ENCODE measurements at places on chromosomes 12 and 14. TPM values are rescaled to one million over a fixed set of nuclear protein-coding genes. Genes with fewer than 3 reads are reported as not detected.

The CD69 gene
- 0.75 TPM for total RNA-seq

The TC2N gene
- 6.2 TPM for total RNA-seq

The KRT80 gene
- total RNA-seq = 30.1 TPM

The OVCH1 gene
- total RNA-seq = not detected

The CLEC1B gene
- total RNA-seq = not detected

The LRRIQ1 gene
- 0.40 TPM for total RNA-seq

The TEAD4 gene
- 22.3 TPM for total RNA-seq

The SLC6A15 gene
- not detected for total RNA-seq

The ARF6 gene
- 107 TPM for total RNA-seq

The CLEC4E gene
- total RNA-seq = not detected

The TAS2R8 gene
- total RNA-seq = not detected

The ERP27 gene
- not detected for total RNA-seq

The TDRD9 gene
- total RNA-seq = 0.12 TPM

The CMAS gene
- 25.0 TPM for total RNA-seq

The TMEM30B gene
- total RNA-seq = 85.3 TPM

The CEP170B gene
- 33.2 TPM for total RNA-seq

The BICDL1 gene
- total RNA-seq = 5.8 TPM

The AICDA gene
- total RNA-seq = not detected

The DGLUCY gene
- total RNA-seq = 0.92 TPM

The RNASE7 gene
- total RNA-seq = not detected

The RTL1 gene
- not detected for total RNA-seq

The REP15 gene
- 1.6 TPM for total RNA-seq

The ETNK1 gene
- total RNA-seq = 22.2 TPM

The ZC2HC1C gene
- total RNA-seq = 9.5 TPM

The LUM gene
- total RNA-seq = 0.15 TPM

The IFNG-AS1 gene
- total RNA-seq = not detected

The COX6A1 gene
- 2,042 TPM for total RNA-seq

The MYO1A gene
- total RNA-seq = not detected

The JPH4 gene
- not detected for total RNA-seq

The B4GALNT1 gene
- total RNA-seq = 42.3 TPM

The KITLG gene
- total RNA-seq = 8.4 TPM

The AGAP2 gene
- total RNA-seq = 0.23 TPM

The KLHL33 gene
- total RNA-seq = 0.17 TPM
